NAMALWA (cell line): ENCODE measurements at places on chromosomes 4 and X.
A peak's percentile ranks its signal among the peaks of the same experiment; 100 is the strongest.

DNA sequence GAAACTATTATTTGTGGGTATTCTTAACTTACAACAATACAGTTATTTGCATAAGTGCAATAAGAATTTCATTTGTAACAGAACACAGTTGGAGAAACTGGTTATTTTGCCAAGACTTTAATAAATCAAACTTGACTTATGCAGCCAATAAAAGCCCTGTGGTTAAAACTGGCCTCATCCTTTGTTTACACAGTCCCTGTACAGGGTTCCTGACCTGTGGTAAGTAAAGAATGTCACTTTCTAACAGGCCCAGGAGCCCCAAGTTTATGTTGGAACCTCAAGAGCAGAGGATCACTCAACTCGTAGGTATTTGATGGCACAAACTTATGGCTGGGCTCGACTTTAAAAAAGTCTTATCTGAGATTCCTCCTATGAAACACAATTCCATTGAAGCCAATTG, 88.6 kb upstream of the PTCHD1 start:
- no peak for DNase-seq

GRCh38 chr4:100450449-100450848, 67.4 kb downstream of the EMCN start:
- no peak for DNase-seq

- peak; percentile 47 for DNase-seq
Observed at GRCh38 chr4:75180790-75181776, 248.2 kb downstream of the PARM1 start.

- DNase-seq = no peak
Observed at GRCh38 chrX:37759351-37759750, 20.5 kb upstream of the CYBB start.

DNA sequence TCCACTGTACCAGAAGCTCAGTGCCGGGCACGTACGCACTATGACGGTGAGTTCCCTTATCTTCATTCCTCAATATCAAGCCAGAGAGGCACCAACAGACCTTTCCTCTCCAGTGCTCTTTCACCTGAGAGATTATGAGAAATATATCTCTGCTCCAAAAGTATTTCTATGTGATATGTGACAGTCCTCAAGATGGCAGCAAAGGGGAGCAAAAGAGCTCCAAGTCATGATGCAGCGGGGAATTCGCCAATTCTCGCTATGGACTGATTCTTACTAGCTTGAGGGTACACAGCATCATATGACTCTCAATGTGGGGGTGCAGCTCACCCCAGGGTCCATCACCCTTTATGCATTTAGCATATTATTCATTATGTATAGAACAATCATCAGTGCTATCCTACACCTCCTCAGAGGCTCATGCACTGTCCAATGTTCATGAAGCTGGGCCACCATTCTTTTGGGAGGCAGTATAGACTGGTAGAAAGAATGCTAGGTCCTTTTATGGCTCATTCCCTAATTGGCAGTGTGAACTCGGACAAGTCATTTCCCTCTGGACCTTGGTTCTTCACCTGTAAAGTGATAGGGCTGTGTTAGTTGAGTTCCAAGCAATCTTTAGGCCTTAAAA, 12.8 kb upstream of the IQSEC2 start:
- DNase-seq = peak; percentile 36

- no peak for DNase-seq
Observed at GRCh38 chrX:20951016-20951810, 423.0 kb upstream of the CNKSR2 start.

DNA sequence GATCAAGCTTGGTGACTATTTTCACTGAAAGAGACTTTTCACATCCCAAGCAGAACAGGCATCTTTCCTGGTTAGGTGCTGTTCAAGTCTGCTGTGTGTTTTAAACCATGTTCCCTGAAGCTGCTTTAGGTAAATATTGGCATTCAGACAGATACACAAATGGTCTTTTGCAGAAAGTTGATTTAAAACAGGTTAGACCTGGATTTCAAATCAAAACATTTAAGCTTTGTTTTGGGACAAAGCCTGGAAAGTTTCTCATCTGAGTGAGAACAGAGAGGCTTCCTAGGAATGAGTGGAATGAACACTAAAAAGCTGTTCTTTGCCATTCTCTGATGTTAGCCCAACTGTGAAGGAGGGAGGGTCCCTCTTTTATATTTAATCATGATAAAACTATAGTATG, 10.1 kb downstream of the ANXA3 start:
- no peak for DNase-seq

DNA sequence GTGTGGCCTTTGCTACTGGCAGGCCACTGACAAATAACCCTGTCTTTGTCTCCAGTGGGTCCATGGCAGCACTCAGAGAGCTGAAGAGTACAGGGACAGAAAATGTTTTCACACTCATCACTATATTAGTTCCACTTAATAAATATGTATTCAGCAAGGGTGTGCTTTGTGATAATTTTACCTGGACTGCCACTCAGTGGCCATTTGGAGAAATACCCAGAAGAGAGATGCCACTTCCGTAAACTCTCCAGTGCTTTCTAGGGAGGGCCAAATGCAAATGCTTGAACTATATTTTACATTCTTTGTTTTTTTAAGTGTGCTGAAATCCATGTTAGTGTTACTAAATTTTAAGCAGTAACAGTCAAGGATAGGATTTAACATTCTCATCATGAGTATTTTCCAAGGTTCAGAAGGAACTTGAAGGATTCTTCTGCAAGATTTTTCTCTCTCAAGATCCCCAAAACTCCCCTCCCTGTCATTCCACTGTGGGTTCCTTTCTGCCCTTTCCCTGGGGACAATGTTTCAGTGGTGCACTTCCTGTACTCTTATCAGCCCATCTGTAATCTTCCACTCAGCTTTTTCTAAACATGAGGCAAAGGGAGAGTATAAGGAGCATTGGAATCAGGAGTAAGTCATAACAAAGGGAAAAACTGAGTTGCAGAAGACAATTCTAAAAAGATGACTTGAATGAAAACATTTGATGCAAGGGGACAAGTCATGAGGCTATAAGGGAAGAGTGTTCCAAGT, 46.0 kb downstream of the TFDP3 start:
- DNase-seq = peak; percentile 49

- no peak for DNase-seq
Observed at GRCh38 chr4:112509243-112510141, 6.5 kb downstream of the NEUROG2 start.
